ELR (cell line): ENCODE measurements at places on chromosomes 7 and 10.

GRCh38 chr7:21927693-21928092 lies 18.0 kb downstream of the CDCA7L start:
- DNase-seq = no peak

DNA sequence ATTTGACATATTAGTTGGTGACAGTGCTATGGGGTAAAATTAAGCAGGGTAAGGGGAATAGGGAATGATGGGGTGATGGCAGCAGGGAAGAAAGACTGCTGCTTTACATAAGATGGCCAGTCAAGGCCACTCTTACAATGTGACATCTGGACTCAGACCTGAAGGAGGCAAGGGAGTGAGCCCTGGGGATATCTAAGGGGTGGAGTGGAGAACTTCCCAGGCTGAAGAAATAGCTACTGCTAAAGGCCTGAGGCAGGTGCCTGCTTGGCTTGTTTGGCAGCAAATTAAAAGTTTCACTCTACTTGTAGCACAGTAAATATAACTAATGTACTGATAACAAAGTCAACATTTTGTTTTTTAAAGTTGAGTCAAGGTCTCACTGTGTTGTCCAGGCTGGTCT lies 93.5 kb downstream of the IDE start:
- DNase-seq = no peak

- DNase-seq = peak; percentile 28
Measured at GRCh38 chr7:100472854-100473499, 6.0 kb downstream of the TSC22D4 start.

- DNase-seq = no peak
Measured at GRCh38 chr10:131312478-131312836, 936 bp upstream of the TCERG1L start.
